ENCODE measurements at places on chromosomes 4 and X.
A peak's percentile ranks its signal among the peaks of the same experiment; 100 is the strongest.

- DNase-seq, result no peak
- H3K4me3 ChIP-seq, result no peak overlapping the region
- H3K27ac ChIP-seq, result no peak overlapping the region
- H3K4me1 ChIP-seq, result peaks cover 6% of the 10 kb centered on the region
- H3K36me3 ChIP-seq, result no peaks in the 10 kb centered on the region
- H3K27me3 ChIP-seq, result no peaks in the 10 kb centered on the region
Observed at GRCh38 chrX:29902004-29902403, 313.4 kb upstream of the MAGEB2 start.

- DNase-seq, result no peak
- H3K27ac ChIP-seq, result no peak overlapping the region
- no peaks in the 10 kb centered on the region for H3K27me3 ChIP-seq
- H3K4me1 ChIP-seq, result no peaks in the 10 kb centered on the region
- H3K4me3 ChIP-seq, result no peak overlapping the region
Observed at GRCh38 chr4:35247047-35247446, 997.3 kb downstream of the ARAP2 start.

DNA sequence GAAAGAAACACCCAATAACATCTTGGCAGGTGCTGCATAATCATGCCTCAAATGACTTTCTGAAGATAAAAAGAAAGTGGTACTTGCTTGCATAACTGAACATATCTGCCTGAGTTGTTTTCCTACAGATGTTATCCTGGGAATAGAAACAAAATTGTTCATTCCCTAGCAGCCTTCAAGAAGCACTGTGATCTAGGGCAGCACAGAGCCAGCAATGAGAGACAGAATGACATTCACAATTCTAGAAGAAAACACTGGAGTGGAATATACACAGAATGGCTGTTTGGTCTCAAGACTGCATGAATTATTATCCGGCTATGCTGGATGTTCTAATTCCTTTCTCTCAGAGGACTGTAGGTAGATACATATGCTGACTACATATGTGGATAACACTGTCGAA is 790.9 kb downstream of the PDHA2 start:
- H3K4me3 ChIP-seq, result no peak overlapping the region
- H3K4me1 ChIP-seq, result no peaks in the 10 kb centered on the region
- no peak overlapping the region for H3K27ac ChIP-seq
- H3K27me3 ChIP-seq, result no peaks in the 10 kb centered on the region
- no peaks in the 10 kb centered on the region for H3K36me3 ChIP-seq

GRCh38 chrX:16664074-16664473 is 14.1 kb downstream of the S100G start:
- H3K36me3 ChIP-seq, result peaks cover 4% of the 10 kb centered on the region
- peak; percentile 26 for DNase-seq
- H3K27me3 ChIP-seq, result no peaks in the 10 kb centered on the region
- H3K4me3 ChIP-seq, result no peak overlapping the region

- H3K4me1 ChIP-seq, result no peaks in the 10 kb centered on the region
- H3K27ac ChIP-seq, result no peak overlapping the region
- no peaks in the 10 kb centered on the region for H3K36me3 ChIP-seq
- no peak for DNase-seq
- no peak overlapping the region for H3K4me3 ChIP-seq
Observed at GRCh38 chrX:43448688-43449087, 207.4 kb upstream of the MAOA start.

- H3K36me3 ChIP-seq, result no peaks in the 10 kb centered on the region
- no peak overlapping the region for H3K4me3 ChIP-seq
- no peak for DNase-seq
Observed at GRCh38 chrX:17414839-17415238, 39.8 kb downstream of the NHS start.

GRCh38 chr4:112423591-112423990 is 92.4 kb downstream of the NEUROG2 start:
- H3K4me1 ChIP-seq, result peaks cover 13% of the 10 kb centered on the region
- DNase-seq, result no peak
- H3K27ac ChIP-seq, result no peak overlapping the region

DNA sequence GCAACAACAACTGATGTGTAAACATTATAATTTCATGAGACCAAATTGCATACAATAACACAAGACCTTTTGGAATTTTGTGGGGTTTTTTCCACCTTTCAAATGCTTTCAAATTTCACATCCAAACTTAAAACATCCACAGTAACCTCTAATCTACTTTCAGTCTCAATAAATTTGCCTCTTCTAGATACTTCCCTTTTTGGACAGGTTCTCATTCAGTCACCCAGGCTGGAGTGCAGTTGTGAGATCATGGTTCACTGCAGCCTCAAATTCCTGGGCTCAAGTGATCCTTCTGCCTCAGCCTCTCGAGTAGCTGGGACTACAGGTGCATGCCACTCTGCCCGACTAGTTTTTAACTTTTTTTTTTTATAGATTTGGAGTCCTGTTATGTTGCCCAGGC is 556.6 kb downstream of the NLGN4X start:
- H3K4me1 ChIP-seq, result no peaks in the 10 kb centered on the region
- H3K4me3 ChIP-seq, result no peak overlapping the region
- no peak overlapping the region for H3K27ac ChIP-seq
- no peaks in the 10 kb centered on the region for H3K36me3 ChIP-seq
- no peaks in the 10 kb centered on the region for H3K27me3 ChIP-seq

- peaks cover 74% of the 10 kb centered on the region for H3K4me1 ChIP-seq
- H3K4me3 ChIP-seq, result peak overlapping the region; percentile 87
- DNase-seq, result peak; percentile 51
- no peaks in the 10 kb centered on the region for H3K27me3 ChIP-seq
Observed at GRCh38 chr4:20418861-20419451, 167.3 kb downstream of the SLIT2 start.

GRCh38 chrX:9566150-9566621 is 101.3 kb downstream of the TBL1X start:
- peak overlapping the region; percentile 75 for H3K27ac ChIP-seq
- peak overlapping the region; percentile 61 for H3K4me3 ChIP-seq
- DNase-seq, result peak; percentile 76
- H3K4me1 ChIP-seq, result peaks cover 31% of the 10 kb centered on the region

- peak overlapping the region; percentile 96 for H3K4me3 ChIP-seq
- peaks cover 15% of the 10 kb centered on the region for H3K27me3 ChIP-seq
- peak overlapping the region; percentile 93 for H3K27ac ChIP-seq
- H3K4me1 ChIP-seq, result peaks cover 65% of the 10 kb centered on the region
- DNase-seq, result no peak
Observed at GRCh38 chr4:10115797-10116568, 616 bp downstream of the WDR1 start.

DNA sequence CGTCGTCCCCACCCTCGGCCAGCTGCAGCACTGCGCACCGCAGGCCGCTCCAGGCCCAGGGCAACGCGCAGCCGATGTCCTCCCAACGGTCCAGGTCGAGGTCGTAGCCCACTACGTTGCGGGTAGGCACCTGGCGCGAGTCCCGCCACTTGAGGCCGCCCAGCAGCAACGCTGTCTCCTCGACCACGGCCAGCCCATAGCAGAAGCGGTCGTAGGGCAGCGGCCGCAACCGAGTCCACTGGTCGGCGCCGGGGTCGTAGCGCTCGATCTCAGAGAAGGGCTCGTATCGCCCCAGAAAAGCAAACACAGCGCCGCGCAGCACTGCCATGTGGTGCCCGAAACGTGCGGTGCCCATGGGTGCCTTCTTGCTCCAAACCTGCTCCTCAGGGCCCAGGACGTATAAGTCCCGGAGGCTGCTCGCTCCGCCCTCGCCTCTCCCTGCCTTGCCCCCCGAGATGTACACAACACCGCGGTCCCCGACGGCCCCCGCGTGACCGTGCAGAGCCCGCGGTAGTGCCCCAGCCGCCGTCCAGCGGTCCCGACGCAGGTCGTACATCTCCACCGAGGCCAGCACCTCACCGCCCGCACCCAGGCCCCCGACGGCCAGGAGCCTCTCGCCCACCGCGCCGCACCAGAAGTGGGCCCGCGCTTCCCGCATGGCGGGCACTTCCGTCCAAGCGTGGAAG is 2.1 kb downstream of the KLHL34 start:
- no peak overlapping the region for H3K27ac ChIP-seq
- H3K36me3 ChIP-seq, result no peaks in the 10 kb centered on the region
- no peak for DNase-seq

GRCh38 chr4:3179126-3179706 is 69.7 kb upstream of the MSANTD1 start:
- H3K27ac ChIP-seq, result no peak overlapping the region
- H3K36me3 ChIP-seq, result peaks cover 31% of the 10 kb centered on the region
- H3K4me1 ChIP-seq, result peaks cover 8% of the 10 kb centered on the region
- DNase-seq, result no peak
- H3K27me3 ChIP-seq, result no peaks in the 10 kb centered on the region
- no peak overlapping the region for H3K4me3 ChIP-seq

GRCh38 chr4:163736876-163737275 is 242.4 kb downstream of the TMA16 start:
- no peak overlapping the region for H3K4me3 ChIP-seq
- no peak overlapping the region for H3K27ac ChIP-seq
- H3K36me3 ChIP-seq, result no peaks in the 10 kb centered on the region
- DNase-seq, result no peak

DNA sequence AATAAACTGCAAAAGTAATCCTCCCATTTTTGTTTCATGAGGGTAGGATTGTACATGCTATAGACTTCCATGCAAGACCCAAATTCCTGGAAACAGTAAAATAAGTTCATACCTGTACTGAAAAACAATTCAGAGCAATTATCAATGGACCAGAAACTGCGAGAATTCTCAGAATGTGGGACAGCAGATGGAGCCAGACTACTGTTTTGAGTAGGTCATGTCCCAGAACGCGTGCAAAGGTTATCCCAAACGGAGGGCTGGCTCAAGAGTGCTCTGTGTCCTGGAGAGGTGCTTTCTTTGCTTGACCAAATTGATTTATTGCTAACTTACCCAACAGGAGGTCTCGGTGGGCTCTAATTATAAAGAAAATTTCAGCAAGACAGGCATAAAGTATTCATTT is 1.7 kb upstream of the MAGEH1 start:
- no peak for DNase-seq
- H3K27ac ChIP-seq, result no peak overlapping the region
- H3K4me3 ChIP-seq, result no peak overlapping the region
- no peaks in the 10 kb centered on the region for H3K36me3 ChIP-seq

DNA sequence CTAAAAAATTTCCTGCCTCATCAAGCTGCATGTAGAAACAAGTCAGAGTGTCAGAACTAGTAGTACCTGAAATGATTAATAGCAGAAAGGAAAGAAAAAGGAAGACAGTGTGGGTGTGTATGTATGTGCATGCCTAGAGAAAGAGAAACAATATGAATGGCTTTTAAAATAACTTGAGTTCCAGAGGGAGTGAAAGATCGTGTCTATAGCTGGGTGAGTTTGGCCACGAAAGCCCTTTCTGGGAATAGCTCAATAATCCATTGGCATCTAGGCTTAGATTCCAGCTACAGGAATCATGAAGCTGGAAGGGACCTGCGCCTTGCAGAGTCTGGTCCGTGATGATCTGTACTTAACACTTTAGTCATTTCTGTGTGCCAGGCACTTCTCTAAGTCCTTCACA is 195.6 kb downstream of the RAPGEF2 start:
- peak overlapping the region; percentile 84 for H3K27ac ChIP-seq
- no peaks in the 10 kb centered on the region for H3K27me3 ChIP-seq
- peaks cover 52% of the 10 kb centered on the region for H3K4me1 ChIP-seq
- DNase-seq, result peak; percentile 68
- H3K36me3 ChIP-seq, result peaks cover 9% of the 10 kb centered on the region

- no peaks in the 10 kb centered on the region for H3K4me1 ChIP-seq
- H3K36me3 ChIP-seq, result no peaks in the 10 kb centered on the region
- no peak overlapping the region for H3K4me3 ChIP-seq
- peaks cover 5% of the 10 kb centered on the region for H3K27me3 ChIP-seq
- H3K27ac ChIP-seq, result no peak overlapping the region
Observed at GRCh38 chr4:110702326-110702725, 79.4 kb upstream of the PITX2 start.

- H3K27ac ChIP-seq, result no peak overlapping the region
- H3K36me3 ChIP-seq, result no peaks in the 10 kb centered on the region
- no peaks in the 10 kb centered on the region for H3K4me1 ChIP-seq
- H3K4me3 ChIP-seq, result no peak overlapping the region
- H3K27me3 ChIP-seq, result no peaks in the 10 kb centered on the region
Observed at GRCh38 chr4:140615451-140615850, 46.7 kb upstream of the UCP1 start.

- DNase-seq, result peak; percentile 9
- H3K4me3 ChIP-seq, result no peak overlapping the region
- H3K27me3 ChIP-seq, result peaks cover 5% of the 10 kb centered on the region
- peaks cover 18% of the 10 kb centered on the region for H3K4me1 ChIP-seq
- H3K27ac ChIP-seq, result no peak overlapping the region
Observed at GRCh38 chrX:12825801-12826200, 34.6 kb downstream of the PRPS2 start.

- no peak overlapping the region for H3K4me3 ChIP-seq
- H3K36me3 ChIP-seq, result no peaks in the 10 kb centered on the region
- no peak for DNase-seq
- no peaks in the 10 kb centered on the region for H3K27me3 ChIP-seq
- H3K27ac ChIP-seq, result no peak overlapping the region
Observed at GRCh38 chrX:133190877-133191738, 27.0 kb downstream of the TFDP3 start.

GRCh38 chr4:66204534-66205247 is 534.4 kb upstream of the EPHA5 start:
- no peak overlapping the region for H3K4me3 ChIP-seq
- no peak overlapping the region for H3K27ac ChIP-seq
- H3K4me1 ChIP-seq, result no peaks in the 10 kb centered on the region
- no peak for DNase-seq
- no peaks in the 10 kb centered on the region for H3K36me3 ChIP-seq

- H3K36me3 ChIP-seq, result no peaks in the 10 kb centered on the region
- H3K4me1 ChIP-seq, result peaks cover 43% of the 10 kb centered on the region
- no peak overlapping the region for H3K4me3 ChIP-seq
- H3K27me3 ChIP-seq, result no peaks in the 10 kb centered on the region
- no peak overlapping the region for H3K27ac ChIP-seq
Observed at GRCh38 chr4:101306225-101306624, 41.1 kb downstream of the PPP3CA start.

- no peaks in the 10 kb centered on the region for H3K27me3 ChIP-seq
- H3K4me3 ChIP-seq, result no peak overlapping the region
- no peak overlapping the region for H3K27ac ChIP-seq
- no peaks in the 10 kb centered on the region for H3K36me3 ChIP-seq
Observed at GRCh38 chrX:139538907-139539790, 8.6 kb downstream of the F9 start.

- no peak for DNase-seq
- peaks cover 23% of the 10 kb centered on the region for H3K36me3 ChIP-seq
- no peak overlapping the region for H3K27ac ChIP-seq
Observed at GRCh38 chr4:2647403-2648158, 108.6 kb downstream of the TNIP2 start.

DNA sequence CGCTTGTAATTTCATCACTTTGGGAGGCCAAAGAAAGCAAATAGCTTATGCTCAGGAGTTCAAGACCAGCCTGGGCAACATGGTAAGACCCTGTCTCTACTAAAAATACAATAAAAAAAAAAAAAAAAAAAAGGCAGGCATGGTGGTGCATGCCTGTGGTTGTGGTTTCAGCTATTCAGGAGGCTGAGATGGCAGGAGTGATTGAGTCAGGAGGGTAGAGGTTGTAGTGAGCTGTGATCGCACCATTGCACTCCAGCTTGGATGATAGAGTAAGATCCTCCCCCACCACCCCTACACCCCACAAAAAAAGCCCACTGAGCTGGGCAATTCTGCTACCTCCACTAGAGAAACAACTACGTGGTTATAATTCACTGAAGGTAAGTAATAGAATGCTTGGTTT is 118.8 kb upstream of the PCDH18 start:
- DNase-seq, result peak; percentile 50
- no peak overlapping the region for H3K4me3 ChIP-seq
- peaks cover 2% of the 10 kb centered on the region for H3K27me3 ChIP-seq
- no peak overlapping the region for H3K27ac ChIP-seq
- no peaks in the 10 kb centered on the region for H3K36me3 ChIP-seq
- H3K4me1 ChIP-seq, result peaks cover 53% of the 10 kb centered on the region
